Hematopoietic multipotent progenitor cell treated with erythropoietin and hydrocortisone succinate and interleukin-3 and kit ligand, for 8 days (in vitro differentiated cells): ENCODE measurements at places on chromosomes 2 and 18.
A peak's percentile ranks its signal among the peaks of the same experiment; 100 is the strongest.

GRCh38 chr2:197229509-197230443 lies 80.8 kb downstream of the ANKRD44 start:
- DNase-seq, result no peak

GRCh38 chr2:176582176-176582575 lies 312.9 kb downstream of the MTX2 start:
- no peak for DNase-seq

- peak; percentile 74 for DNase-seq
These were observed 34.4 kb upstream of the TRAPPC8 start for GRCh38 chr18:31977270-31977872.

DNA sequence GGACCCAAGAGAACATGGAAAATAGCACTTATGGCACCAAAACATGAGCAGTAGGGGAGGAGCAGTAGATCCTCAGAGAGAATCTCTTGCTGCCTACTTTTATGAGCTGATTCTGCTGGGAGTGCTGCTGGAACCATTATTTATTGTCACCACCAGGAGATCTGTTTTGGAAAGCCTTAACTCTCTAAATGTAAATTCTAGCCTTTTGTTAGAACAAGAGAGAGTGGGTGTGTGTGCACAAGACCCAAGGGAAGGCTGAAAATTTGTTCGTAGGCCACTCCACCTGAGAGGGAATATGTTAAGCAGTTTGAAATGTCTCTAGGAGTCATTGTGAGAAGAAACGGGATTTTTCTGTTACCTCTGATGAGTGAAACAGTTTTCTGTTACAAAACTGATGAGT lies 16.2 kb upstream of the FAM237A start:
- DNase-seq, result no peak

- DNase-seq, result no peak
These were observed 93.5 kb downstream of the UBE2E3 start for GRCh38 chr2:181073896-181074295.
